ENCODE measurements at places on chromosomes 2 and 18.

GRCh38 chr2:214481204-214481603 is 70.3 kb downstream of the VWC2L start:
- no peak for DNase-seq

DNA sequence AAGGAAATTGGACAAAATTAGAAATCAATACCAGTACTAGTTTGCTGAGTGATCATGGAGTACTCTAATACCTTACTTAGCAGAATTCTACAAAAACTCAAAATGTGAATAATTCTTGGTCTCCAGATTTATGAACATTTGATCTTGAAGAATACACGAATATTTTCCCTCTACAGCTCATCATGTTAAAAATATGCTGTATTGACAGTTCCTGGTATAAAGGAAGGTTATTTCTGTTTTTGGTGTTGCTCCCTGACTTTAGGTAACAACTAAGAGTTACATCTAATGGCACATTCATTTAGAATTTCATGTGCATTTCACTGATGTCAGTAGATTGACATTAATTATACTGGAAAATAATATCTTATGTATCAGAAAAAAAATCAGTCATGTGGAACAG is 479.2 kb upstream of the PKDCC start:
- DNase-seq: no peak

GRCh38 chr2:44964752-44965236 is 23.3 kb downstream of the SIX3 start:
- no peak for DNase-seq

DNA sequence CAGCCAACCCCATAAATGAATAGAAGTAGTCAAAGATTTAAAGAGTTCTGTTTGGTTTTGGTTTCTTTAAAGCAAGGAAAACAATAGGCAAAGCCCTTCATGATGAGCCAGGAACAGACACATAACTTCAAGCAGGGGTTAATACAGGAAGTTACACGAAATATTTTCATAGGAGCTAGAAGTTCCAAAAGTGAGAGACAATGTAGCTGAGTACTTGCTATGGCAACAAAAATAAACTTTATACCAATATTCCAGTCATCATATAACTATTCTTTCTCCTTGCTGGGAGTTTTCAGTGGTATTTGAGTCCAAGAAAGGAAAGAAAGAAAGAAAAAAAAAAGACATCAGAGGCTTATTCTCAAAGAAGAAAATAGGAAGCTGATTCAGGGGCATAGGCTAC is 56.2 kb downstream of the COBLL1 start:
- DNase-seq: peak; percentile 51

GRCh38 chr2:88038263-88039105 is 17.1 kb downstream of the KRCC1 start:
- DNase-seq: no peak

- no peak for DNase-seq
These were observed 115.1 kb downstream of the CYP26B1 start for GRCh38 chr2:72032481-72033041.

GRCh38 chr18:78586586-78586985 is 393.0 kb upstream of the SALL3 start:
- DNase-seq: no peak

DNA sequence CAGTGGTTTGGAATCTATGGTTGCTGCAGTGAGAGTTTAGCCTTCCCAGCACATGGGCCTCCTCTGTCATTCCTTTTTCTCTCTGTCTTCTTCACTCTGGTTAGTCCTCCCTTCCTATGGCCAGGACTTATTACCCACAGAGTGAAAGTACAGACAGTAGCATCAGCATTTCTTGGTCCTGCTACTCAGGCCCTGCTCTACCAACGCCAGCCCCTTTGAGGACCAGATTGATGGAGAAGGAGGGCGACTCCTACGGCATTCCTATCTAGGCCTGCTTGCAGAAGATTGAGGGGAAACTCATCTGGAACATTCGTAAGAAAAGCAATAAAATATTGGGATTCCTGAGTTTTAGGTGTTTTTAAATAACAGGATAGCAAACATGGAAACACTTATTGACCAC is 43.5 kb downstream of the BMP10 start:
- DNase-seq: no peak

DNA sequence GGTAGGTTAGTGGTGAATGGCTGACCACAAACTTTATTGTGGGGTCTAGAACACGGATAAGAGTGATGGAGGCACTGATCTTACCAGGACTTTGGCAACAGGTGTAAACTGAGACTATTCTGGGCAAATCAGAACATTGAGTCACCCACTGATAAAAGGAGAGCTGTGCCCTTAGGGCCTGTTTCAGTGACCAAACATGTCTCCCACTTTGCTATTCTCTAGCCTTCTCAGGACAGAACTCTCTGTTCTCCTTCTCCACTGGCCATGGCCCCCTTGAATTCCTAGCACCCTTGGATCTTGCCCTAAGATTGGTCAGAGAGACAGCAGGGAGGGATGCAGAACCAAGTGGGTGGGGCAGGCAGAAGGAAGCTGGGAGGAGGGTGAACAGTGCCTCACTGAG is 18.3 kb downstream of the TRPM8 start:
- DNase-seq: no peak

DNA sequence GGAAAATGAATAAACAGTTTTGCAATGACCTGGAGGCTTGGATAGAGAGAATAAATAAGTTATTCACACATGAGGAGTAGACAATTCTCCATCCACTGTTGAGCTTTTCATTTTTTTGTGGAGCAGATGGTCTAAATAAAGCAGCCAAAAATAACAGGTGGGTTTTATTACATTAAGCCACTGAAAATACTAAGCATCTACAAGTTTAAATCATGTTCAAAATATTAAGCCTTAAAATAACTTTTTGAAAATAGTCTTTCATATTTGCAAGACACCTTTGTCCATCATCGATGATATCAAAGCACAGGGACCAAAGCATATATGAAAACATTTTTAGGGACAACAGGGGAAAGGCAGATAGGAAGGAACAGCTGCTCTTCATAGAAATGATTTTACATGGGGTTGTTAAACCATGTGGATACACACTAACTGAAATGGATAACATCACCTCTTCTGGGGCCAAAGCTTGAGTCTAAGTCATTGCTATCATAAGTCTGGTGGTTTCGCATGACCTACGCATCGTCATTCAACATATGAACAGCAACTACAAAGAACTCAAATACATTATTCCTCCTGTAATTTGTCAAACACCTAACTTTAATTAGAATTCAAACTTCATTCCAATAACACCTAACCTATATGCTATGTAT is 197.6 kb upstream of the CHST9 start:
- no peak for DNase-seq
